ENCODE measurements at places on chromosomes 5 and 9.

- no peak for DNase-seq
These were observed 21.4 kb downstream of the CMBL start for GRCh38 chr5:10286162-10286861.

DNA sequence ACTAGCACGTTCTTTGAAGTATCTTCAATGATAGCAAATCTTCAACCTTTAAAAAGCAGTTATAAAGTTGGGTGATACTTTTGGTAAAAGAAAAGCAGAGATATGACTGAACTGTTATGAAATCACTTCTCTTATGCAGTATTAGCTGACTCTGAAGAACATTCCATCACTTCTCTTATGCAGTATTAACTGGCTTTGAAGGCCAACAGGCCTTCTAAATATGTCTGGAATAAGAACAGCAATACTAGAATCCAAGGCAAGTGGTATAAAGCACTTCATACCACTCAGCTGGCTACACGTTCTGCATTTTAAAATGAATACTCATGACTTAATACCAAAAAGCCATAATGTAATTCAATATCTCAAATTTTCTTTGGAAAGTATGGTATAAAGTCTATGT is 17.3 kb downstream of the SKIC3 start:
- no peak for DNase-seq

DNA sequence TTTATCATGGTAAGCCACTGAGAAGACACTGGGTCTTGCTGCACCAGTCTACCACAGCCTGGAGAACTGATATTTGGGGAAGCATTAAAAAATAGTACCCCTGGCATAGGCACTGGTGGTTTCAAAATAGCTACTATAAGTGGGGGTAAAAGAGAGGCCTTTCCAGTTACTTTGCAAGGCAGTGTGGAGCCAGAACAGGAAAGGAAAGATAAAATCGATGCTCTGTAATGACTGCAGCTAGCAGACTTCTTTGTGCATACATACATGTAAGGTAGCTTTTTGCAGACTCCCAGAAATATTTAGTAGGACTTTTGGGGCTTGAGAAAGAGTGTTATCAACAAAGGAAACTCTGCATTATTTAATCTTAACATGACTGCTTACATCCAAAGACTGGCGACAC is 31.3 kb upstream of the ALDOB start:
- DNase-seq, result no peak

GRCh38 chr9:209143-209758 is 5.4 kb upstream of the DOCK8 start:
- DNase-seq, result no peak

DNA sequence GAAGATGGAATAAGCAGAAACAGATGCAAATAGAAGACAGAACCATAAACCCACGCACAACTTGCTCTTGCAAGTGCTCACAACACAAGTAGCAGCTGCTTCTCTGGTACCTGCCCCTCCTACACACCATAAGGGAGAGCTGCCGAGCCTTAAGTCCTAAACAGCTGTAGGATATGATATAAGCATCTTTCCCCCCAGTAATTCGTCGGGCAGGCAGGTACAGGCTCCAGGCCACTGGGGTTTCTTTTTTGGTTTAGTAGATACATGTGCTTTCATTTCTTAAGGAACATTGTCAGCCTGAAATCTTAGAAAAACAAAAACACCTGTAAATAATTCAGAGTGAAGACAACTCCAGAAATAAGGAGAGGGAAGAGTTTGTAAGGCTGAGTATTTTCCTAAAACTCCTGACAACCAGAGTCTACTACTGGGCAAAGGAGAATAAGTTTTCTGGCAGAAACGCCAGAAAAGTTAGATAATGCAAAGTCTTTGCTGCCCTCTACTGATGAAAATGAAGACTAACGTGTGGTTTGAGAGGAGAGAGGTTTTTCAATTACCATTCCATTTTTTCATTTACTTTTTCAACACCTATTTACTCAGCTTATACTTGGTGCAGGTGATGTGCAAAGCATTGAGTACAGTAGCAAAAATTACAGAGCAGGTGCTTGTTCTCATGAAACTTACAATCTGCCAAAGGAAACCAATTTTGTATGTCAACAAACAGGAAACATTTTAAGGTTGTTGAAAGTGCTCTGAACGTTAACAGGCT is 20.1 kb upstream of the TCERG1 start:
- no peak for DNase-seq

Data from stimulated activated CD4-positive, alpha-beta T cell treated with anti-CD3 and anti-CD28 coated beads, TNF-alpha, amount 100 ng/mL, for 1 hour (primary cell).